Kasumi-1 (cell line): ENCODE measurements at places on chromosomes 3 and 15.

DNA sequence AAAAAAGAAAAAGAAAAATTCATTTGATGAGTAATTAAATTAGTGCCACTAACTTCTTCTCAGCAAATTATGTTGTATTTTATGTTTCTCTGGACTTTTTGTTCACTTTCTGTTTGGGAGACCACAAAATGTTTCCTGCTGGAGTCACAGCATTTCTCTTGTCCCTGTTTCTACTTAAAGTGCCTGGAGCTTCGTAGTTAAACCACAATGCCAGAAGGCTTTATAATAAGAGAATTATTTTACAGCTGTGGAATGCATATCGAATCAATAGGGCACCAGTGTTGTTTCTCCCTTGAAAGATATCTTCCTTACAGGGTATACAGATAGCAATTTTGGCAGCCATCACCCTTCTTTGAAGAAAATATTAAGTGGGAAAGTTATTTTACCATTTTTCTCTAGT is 3.2 kb downstream of the DTWD1 start:
- peak; percentile 18 for DNase-seq

DNA sequence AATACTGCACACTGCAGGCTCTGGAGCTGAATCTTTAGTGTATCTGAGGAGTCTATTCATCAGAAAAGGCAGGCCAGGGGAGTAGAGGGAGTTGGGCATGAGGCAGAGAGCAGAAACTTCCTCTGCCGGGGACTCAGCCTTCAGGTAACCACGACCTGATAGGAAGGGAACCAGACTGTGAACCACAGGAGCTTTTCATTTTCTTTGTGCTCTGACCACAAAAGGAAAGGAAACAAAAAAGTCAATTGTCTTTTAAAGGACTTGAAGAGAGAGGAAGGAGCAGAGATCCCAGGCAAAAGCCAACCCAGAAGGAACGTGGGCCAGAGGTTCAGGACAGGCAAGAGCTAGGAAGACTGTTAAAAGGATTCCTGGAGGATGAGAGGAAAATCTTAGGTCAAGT is 573.3 kb downstream of the EPHB1 start:
- no peak for DNase-seq

- DNase-seq, result no peak
Measured at GRCh38 chr3:100527347-100527735, 34.9 kb downstream of the TMEM45A start.

GRCh38 chr3:171566803-171567422 is 106.7 kb upstream of the TNIK start:
- DNase-seq, result peak; percentile 59

DNA sequence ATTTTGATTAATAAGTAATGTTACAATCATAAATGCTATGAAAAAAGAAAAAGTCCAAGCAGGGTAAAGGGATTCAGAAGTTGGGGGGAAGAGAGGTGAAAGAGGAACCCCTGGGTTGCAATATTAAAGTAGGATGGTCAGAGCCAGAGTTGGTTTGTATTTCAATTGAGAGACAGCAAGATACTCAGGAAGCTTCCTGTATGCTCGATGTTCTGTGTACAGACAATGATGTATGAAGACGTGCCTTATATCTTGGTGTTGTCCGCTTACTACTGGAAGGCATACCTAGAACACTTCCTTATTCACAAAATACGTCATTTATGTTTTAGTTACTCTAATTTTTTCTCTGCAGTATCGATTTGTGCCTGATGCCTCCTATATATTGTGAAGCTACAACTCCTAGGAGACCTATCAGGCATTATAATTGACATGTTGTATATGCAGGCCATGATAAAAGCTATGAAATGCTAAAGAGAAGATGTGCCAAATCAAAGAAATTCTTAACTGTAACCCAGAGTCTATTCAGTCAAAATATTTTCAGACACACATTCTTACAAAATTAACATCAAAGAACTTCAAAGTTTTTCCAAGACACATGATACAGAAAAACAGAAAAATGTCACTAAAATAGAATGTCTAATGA is 87.5 kb downstream of the TBL1XR1 start:
- peak; percentile 17 for DNase-seq

DNA sequence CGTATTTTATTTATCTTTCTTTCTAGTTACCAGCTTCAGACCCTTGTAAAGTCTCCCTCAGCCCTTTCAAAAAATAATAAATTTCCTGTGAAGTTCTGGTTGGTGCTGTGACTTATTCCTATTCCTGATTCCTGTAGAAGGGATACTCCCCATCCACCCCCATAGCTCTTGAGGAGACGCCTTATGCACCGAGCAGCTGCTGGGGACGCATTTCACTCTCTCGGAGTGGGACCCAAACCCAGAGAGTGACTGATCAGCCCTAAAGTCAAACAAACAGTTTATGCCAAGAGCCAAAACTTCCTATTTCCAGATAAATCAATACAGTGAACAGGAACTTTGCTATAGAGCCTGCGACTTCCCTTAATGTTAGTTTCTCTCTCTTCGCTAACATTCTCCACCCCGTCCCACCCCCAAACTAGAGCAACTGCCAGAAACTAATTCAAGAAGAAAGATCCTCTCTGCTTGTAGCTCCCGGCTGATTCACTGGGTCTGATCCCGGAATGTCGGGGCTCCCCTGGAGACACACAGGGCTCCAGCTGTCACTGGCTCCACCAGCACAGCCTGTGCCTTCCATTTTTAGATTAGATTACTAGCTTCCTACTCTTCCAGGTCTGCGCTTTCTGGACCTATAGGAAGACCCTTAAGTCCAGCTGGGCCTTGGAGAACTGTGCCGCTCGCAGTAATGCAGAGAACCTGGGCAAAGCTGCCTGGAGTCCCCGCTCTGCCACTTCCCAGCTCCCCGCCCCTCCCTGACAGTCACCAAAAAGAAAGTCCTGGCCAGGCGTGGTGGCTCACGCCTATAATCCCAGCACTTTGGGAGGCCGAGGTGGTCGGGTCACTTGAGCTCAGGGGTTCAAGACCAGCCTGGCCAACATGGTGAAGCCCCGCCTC is 45.2 kb downstream of the KLHL25 start:
- DNase-seq, result no peak

DNA sequence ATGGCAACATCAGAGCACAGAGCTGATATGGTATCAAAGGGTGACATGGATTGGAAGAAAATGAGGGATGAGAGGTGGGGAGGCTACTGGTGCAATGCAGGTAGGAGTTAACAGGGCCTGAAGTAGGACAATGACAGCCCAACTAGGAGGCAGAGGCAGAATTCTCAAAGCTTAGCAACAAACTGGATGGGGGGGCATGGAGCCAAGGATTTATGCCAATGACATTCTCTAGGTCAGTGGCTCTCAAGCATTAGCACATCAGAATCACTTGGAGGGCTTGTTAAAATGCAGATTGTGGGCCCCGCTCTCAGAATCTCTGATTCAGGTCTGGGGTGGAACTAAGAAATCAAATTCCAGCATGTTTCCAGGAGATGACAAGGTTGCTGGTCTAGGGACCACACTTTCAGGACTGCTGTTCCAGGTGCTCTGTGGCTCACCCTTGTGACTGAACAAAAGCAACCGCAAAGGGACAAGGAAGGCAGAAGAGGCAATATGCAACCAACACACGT is 98.0 kb upstream of the TNIK start:
- no peak for DNase-seq

DNA sequence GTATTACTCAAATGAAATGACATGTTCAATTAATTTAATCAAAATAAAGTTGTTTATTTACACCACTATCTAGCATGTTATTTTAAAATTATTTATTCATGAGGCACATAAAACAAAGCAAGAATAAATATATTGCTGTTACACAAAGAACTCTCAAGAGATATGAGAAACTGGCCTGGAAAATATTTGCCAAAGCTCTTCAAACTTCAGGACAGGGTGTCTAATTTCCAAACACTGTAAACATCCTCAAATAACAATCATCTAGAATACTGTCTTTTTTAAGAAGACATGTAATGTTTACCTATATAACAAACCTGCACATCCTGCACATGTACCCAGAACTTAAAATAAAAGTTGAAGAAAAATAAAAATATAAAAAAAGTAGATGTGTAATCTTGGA is 876.6 kb downstream of the TUSC7 start:
- DNase-seq, result no peak

DNA sequence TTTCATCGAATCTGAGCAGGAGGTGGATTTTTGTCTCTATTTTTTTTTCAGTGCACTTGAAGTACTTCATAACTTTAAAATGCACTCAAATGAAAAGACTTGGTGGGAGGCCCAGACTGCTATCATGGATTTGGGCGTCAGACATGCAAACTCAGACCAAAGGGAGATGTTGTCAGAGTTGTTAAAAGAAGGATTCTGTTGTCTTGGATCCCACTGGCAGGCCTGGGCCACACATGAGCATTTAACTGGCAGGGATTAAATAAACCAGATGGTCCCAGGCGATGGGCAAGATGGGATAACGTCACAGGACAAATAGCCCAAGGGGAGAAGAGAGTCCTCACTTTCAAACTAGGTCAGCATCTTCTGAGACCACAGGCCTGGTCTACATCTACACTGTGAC is 15.4 kb downstream of the RTP1 start:
- no peak for DNase-seq

- no peak for DNase-seq
Measured at GRCh38 chr3:73552700-73553099, 72.0 kb downstream of the PDZRN3 start.

DNA sequence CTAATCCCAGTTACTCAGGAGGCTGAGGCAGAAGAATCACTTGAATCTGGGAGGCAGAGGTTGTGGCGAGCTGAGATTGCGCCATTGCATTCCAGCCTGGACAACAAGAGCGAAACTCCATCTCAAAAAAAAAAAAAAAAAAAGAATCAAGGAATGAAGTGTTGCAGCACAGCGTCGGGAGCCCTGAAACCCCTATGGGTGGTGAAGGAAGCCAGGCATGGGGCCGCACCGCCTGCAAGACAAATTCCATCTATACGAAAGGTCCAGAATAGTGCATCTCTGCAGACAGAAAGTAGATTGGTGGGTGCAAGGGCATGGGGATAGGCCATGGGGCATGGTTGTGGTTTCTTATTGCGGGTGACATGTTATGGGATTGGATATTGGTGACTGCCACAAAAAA is 98.6 kb upstream of the PRR20G start:
- DNase-seq, result no peak

DNA sequence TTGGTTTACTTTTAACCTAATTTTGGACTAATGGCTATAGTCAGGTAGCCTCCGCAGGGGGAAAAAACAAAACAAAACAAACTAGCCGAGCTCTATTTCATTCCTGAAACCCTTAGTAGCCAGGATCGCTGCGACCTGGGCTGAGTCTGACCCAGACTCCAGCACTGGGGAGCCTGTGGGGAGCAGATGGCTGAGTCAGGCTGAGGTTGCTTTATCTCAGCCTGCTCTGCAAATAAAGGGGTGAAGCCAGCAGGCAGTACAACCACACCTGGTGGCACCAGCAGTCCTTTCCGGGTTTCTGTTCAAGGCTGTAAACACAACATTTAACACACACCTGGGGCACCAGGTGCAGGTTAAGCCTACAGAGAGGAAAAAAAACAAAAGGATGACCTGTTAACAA is 27.3 kb downstream of the ABHD2 start:
- DNase-seq, result no peak

- DNase-seq, result peak; percentile 64
Measured at GRCh38 chr15:40313531-40314398, 6.0 kb upstream of the PLCB2 start.

GRCh38 chr3:88195951-88196434 is 46.2 kb downstream of the C3orf38 start:
- DNase-seq, result no peak

DNA sequence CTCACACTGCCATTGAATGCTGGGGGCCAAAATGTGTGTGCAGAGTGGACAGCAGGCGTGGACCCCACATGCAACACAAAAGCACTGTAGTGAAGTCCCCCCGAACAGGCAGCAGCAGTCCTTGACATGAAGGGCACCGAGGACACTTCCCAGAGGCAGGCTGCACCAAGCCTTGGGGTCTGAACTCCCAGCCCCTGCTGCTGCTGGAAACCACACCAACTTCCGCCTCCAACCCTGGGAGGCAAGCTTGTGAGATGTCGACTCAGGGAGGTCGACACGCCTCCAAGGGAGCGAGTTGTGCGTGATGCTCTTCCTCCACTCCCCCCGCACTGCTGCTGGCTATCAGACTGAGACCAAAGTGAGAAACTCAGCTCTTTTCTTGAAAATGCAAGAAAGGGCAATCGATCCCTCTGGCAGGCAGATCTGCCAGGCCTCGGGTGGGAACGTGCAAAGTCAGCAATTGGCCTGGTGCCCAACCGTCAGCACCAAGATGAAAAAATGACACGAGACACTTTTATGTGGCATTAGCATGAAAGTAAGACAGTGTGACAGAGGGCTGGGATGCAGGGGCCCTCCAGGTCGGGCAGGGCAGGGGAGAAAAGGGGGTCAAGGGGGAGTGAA is 43.6 kb downstream of the WHAMM start:
- DNase-seq, result peak; percentile 64

DNA sequence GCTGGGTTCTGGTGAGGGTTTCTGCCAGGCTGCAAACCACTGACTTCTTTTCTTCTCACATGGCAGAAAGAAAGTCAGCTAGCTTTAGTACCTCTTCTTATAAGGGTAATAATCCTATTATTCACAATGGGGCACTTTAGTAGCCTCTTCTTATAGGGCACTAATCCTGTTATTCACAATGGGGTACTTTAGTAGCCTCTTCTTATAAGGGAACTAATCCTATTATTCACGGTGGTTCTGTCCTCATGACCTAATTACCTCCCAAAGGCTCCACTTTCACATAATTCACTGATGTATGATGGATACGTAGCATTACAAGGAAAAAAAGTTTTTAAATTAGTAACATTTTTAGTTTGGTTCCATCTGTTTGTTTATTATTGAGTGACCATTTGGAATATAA is 671.3 kb downstream of the NSUN3 start:
- no peak for DNase-seq

DNA sequence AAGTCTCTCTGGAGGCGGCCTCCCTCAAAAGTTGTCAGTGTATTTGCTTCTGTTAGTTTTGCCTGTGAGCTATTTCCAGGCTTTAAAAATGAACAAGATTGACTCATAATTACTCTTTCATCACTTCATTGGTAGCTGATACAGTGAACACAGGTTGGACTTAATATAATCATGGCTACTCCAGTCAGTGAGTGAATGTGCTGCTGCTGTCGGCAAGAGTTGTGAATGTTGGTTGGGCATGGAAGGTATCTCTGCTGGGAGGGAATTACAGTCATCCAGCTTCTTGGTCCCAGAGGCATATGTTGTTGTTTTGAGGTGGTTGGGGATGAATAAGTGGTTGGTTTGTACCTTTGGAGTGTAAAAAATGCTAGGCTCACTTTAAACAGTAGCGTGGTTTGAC is 11.5 kb downstream of the TCF12 start:
- DNase-seq, result no peak

GRCh38 chr3:183046883-183047282 is 52.4 kb downstream of the MCCC1 start:
- no peak for DNase-seq

- DNase-seq, result no peak
Measured at GRCh38 chr3:46456118-46456517, 8.6 kb downstream of the LTF start.

- DNase-seq, result no peak
Measured at GRCh38 chr3:127835993-127836882, 13.9 kb upstream of the MGLL start.

DNA sequence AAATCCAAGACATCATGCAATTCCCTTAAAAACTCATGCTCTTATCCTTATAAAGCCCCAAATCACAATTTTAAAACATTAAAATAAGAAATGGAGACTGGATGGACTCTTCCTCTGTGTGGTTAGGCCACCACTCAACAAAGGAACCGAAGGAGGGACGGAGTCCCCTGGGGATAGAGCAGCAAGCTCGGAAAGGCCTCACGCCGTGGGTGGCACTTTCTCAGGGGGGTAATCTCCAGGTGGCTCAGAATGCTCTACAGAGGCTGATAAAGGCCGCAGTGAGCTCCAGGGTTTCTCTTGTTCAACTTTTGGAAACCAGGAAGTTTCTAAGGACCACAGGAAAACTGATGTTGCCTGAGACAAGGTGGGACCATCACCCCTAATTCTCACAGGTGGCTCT is 23.2 kb downstream of the CCR9 start:
- no peak for DNase-seq
